Effector memory CD8-positive, alpha-beta T cell (primary cell): ENCODE measurements at places on chromosomes 3 and 15.

DNA sequence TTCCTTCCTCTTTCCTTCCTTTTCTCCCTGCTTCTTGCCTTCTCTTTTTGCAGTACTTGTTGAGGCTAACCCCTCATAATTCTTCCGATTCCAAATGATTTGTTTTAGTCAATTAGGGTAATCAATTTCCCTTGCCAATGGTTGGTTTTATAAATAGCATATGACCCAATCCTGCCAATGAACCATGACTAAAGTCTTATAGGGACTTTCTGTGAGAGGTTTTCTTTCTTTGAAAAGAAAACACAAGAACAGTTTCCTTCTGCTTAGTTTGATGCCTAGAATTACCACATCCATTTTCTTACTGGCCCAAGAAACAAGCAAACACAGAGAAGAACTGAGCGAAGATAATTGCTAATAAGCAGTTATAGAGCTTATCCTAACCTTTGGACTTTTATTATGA lies 292.5 kb upstream of the SATB1 start:
- DNase-seq, result no peak

- DNase-seq, result no peak
These were observed 10.1 kb downstream of the RCN2 start for GRCh38 chr15:76941636-76942035.

- DNase-seq, result no peak
These were observed 426.6 kb upstream of the THBS1 start for GRCh38 chr15:39154227-39154638.

DNA sequence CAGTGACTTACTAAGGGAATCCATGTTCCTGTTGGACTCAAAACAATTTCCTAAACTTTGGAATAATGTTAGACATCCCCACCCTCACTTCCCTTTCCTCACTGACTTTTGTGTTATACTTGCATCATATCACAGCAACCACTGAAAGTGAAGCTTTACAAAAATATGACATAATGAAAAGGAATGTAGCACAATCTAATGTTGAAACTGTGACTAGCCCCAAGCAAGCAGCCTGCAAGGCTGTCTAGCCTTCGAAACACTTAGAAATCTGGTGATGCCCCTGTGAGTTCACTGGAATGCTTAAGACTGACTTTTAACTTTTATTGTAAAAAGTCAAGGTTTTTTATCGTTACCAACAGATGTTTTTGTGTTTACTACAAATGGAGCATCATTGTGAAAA lies 203.7 kb upstream of the ZNF385D start:
- DNase-seq, result no peak

DNA sequence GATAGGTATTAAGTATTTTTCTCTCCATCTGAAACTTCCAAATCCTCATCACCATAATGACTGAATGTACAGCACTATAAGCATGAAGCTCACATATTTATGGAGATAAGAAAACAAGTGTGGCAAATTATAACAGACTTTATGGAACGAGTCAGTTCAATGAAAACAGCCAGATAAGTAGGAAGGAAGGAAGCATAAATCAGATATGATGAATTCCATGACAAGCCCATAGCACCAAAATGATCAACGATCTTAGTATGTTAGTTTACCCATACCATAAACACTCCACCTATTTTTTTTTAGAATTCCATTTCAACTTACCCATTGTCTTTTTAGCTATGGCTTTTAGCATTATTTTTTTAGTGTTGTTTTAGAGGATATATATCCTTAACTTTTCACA lies 169.5 kb downstream of the TNIK start:
- DNase-seq, result no peak

GRCh38 chr3:163644172-163644571 lies 1434.1 kb downstream of the SI start:
- no peak for DNase-seq
